ENCODE measurements at places on chromosomes 2 and 18. TPM values are rescaled to one million over a fixed set of nuclear protein-coding genes. Genes with fewer than 3 reads are reported as not detected.

Gene LOXHD1
- 0.35 TPM for total RNA-seq

Gene VWA3B
- total RNA-seq: not detected

Gene SCYGR4
- not detected for total RNA-seq

Gene UGT1A3
- total RNA-seq: not detected

Gene PDE11A
- total RNA-seq: not detected

Gene SLC4A3
- not detected for total RNA-seq

Gene DUSP2
- total RNA-seq: 14.2 TPM

Gene PRKAG3
- not detected for total RNA-seq

Gene TMEM247
- not detected for total RNA-seq

Gene DCDC2C
- not detected for total RNA-seq

Gene MGAT4A
- total RNA-seq: 109 TPM

Gene TACR1
- not detected for total RNA-seq

Gene CNTNAP5
- not detected for total RNA-seq

Gene GRHL1
- 0.27 TPM for total RNA-seq

Gene ATP6V1C2
- not detected for total RNA-seq

Gene ZSWIM2
- total RNA-seq: not detected

Gene GALNT3
- 9.0 TPM for total RNA-seq

Gene FMNL2
- total RNA-seq: 0.64 TPM

Data from activated CD4-positive, alpha-beta T cell treated with anti-CD3 and anti-CD28 coated beads, Interleukin-2, amount 10 ng/mL, durations not matched to agents 7 days and 5 days (primary cell).